ENCODE measurements at places on chromosomes 3 and 15.
A peak's percentile ranks its signal among the peaks of the same experiment; 100 is the strongest.

GRCh38 chr3:171741377-171741776 lies 68.9 kb downstream of the PLD1 start:
- DNase-seq, result no peak

DNA sequence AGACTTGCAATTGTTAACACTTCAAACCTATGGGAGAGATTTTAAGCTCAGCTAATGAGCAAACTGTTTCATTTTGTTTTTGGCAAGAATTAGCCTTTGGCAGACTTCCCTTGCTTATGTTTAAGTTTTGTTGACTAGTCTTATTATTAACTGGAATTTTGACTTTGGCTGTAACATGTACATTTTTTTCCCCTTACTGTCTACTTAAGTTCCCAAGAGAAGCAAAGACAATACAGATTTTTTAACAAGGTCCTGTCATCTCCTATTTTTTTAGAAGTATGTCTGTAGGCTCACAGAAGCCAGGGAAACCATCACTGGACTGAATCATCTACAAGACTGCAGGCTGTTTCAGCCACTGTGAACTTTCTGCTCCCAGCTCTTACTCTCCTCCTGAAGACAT lies 74.3 kb downstream of the DGKG start:
- DNase-seq, result no peak

- DNase-seq, result no peak
Measured at GRCh38 chr15:66595931-66596545, 30.2 kb upstream of the LCTL start.

DNA sequence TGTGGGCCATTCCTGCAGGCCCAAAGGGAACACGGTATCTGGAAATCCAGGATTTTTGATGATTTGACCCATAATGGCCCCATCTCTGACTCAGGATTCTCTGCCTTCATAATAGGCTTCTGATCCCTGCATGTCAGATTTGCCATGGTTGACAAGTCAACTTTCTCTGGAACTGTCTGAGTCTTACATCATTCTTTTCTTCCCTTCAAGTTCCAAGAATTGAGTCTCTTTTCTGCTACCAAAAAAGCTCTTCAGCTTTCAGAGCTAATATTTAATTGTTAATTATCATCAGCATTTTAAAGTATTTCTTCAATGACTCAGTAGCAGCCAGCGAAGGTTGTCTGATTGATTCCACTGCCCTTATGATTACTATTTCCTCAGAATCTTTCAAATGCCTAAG lies 244.4 kb upstream of the COL8A1 start:
- DNase-seq, result no peak

DNA sequence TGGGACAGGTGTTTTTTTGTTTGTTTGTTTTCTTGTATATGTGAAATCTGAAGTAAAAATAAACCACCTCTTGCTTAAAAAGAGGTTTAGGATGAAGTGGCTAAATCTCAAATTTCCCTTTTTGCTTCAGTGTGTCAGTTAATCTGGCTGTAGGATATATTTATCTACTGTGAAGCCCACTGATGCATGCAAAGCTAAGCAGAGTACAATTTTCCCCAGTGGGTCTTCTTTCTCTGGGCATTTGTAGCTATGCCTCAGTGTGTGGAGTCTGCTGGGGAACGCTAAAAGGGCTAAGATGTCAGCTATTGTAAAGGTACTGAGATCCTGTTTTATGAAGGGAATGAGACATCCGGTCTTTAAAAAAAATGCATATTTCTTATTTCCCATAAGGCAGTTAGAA lies 190.6 kb downstream of the TCF12 start:
- DNase-seq, result no peak

- no peak for DNase-seq
Measured at GRCh38 chr15:67130673-67131601, 65.5 kb downstream of the SMAD3 start.

GRCh38 chr3:101642441-101642840 lies 34.5 kb downstream of the ZBTB11 start:
- no peak for DNase-seq

DNA sequence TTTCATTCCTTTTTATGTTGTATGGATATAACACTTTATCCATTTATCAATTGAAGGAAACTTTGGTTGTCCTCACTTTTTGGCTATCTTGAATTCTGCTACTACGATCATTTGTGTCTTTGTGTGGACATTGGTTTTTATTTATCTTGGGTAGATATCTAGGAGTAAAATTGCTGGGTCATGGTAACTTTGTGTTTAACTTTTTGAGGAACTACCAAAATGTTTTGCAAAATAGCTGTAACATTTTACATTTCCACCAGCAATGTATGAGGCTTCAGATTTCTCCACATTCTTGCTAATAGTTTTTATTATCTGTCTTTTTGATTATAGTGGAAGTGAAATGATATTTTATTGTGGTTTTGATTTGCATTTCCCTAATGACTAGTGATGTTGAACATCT lies 55.6 kb downstream of the TLNRD1 start:
- DNase-seq, result no peak

DNA sequence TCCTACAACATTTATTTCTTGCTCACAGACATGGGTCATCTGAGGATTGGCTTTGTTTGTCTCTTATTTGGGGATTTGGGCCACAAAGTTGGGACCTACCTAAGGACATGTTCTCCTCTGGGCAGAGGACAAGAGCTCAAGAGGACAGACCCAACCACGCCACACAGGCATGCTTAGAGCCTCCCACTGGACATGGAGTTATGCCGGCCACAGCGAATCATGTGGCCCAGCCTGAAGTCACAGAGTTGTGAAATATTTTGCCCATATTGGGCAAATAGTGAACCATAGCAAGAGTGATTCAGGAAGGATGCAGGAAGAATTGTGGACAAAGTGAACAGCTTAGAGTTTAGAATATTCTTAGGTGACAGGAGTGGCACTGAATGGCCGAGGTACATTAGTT lies 9.9 kb downstream of the TRAK1 start:
- no peak for DNase-seq

- no peak for DNase-seq
Measured at GRCh38 chr3:134357914-134358811, 16.1 kb downstream of the AMOTL2 start.

- DNase-seq, result no peak
Measured at GRCh38 chr3:72141264-72141663, 356.3 kb upstream of the PROK2 start.

DNA sequence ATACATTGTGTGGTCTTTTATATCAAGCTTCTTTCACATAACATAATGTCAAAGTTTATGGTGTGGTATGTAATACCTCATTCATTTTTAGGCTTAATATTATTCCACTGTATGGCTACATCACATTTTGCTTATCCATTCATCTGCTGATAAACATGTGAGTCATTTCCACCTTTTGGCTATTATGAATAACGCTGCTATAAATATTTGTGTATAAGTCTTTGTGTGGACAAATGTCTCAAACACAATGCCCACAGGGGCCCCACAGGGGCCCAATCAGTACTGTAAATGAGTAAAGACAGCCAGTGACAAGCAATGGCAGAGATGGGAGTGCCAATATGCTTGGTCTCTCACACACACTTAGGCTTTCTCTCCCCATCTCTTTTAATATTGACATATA lies 54.2 kb downstream of the PIK3R4 start:
- no peak for DNase-seq

DNA sequence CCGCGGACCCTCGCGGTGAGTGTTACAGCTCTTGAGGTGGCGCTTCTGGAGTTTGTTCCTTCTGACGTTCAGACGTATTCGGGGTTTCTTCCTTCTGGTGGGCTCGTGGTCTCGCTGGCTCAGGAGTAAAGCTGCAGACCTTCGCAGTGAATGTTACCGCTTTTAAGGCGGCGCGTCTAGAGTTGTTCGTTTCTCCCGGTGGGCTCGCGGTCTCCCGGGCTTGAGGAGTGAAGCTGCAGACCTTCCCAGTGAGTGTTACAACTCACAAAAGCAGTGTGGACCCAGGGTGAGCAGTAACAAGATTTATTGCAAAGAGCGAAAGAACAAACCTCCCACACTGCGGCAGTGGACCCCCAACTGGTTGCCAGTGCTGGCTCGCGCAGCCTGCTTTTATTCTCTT lies 177.1 kb downstream of the UACA start:
- no peak for DNase-seq

- DNase-seq, result no peak
Measured at GRCh38 chr15:41079717-41080116, 36.4 kb downstream of the INO80 start.

- no peak for DNase-seq
Measured at GRCh38 chr3:140265302-140265701, 330.3 kb downstream of the CLSTN2 start.

DNA sequence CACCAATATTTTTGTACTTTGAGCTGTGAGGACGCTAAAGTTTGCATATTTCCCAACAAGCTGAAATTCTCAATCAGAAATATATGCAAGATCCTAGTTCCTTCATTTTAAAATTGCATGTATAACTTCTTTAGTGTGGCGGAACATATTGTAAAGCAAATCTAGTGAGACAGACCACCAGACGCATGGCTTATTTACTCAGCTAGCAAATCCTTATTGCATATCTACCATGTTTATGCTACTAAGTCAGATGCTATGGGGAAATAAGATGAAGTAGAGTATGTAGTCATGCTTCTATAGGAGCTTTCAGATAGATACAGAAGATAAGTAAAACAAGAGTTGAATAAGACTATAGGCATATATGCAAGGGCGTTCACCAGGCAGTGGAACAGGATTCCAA lies 62.0 kb downstream of the C3orf70 start:
- no peak for DNase-seq

GRCh38 chr3:160444411-160444810 lies 5.2 kb downstream of the TRIM59 start:
- DNase-seq, result no peak

- DNase-seq, result peak; percentile 13
Measured at GRCh38 chr15:71800835-71801745, 9.3 kb upstream of the NR2E3 start.

- DNase-seq, result no peak
Measured at GRCh38 chr3:58487140-58487886, 4.6 kb upstream of the KCTD6 start.

GRCh38 chr3:187782006-187782405 lies 36.7 kb upstream of the BCL6 start:
- DNase-seq, result no peak

All from activated T-cell treated with anti-CD3 and anti-CD28 coated beads, Interleukin-2, amount 50 U/mL, for 72 hours (primary cell).